ENCODE measurements at places on chromosomes 7 and 10.

DNA sequence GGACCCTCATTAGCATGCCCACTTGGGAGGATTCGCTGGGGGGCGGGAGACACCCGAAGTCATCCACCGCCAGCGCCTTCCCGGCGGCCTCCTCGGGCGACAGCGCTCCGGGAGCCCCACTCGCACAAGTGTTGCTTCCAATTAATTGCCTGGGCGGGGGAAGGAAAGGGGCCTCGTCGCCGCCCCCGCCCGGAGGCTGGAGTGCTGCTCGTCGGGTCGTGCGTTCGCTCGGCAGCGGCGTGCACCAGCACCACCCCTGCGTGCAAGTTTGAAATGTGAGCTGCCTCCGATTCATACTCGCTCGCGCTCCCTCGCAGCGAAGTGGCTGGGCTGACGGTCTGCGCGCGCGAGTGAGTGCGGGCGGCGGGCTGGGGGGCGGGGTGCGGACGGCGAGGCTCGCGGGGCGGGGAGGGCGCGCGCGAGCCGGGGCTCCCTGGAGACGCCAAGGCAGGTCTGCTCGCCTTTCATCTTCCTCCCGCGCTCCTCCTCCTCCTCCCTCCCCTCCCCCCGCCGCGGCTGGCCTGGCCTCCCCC, 104.6 kb upstream of the PPIF start:
- DNase-seq = no peak

- no peak for DNase-seq
Observed at GRCh38 chr10:34091635-34092195, 723.4 kb downstream of the PARD3 start.

DNA sequence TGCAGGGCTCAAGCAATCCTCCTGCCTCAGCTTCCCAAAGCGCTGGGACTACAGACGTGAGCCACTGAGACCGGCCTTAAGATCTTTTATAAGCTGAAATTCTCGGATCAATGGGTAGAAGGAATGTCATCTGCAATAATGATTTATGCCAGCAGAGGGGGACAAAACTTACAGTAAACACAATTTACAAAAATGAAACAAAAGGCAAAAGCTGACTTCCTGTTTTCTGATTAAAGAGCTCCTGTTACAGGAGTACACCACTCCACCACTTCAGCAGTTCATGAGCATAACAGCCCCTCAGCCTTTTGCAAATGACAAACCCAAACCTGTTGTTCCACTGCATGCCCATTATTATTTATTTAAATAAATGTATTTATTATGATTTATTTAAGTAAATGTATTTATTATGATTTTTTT, 88.5 kb upstream of the ATP6V0A4 start:
- DNase-seq = peak; percentile 51

- DNase-seq = no peak
Observed at GRCh38 chr7:154388412-154388811, 336.2 kb downstream of the DPP6 start.

GRCh38 chr7:41912426-41912825, 209.5 kb upstream of the INHBA start:
- DNase-seq = no peak

- no peak for DNase-seq
Observed at GRCh38 chr10:30017556-30017955, 41.8 kb downstream of the JCAD start.

DNA sequence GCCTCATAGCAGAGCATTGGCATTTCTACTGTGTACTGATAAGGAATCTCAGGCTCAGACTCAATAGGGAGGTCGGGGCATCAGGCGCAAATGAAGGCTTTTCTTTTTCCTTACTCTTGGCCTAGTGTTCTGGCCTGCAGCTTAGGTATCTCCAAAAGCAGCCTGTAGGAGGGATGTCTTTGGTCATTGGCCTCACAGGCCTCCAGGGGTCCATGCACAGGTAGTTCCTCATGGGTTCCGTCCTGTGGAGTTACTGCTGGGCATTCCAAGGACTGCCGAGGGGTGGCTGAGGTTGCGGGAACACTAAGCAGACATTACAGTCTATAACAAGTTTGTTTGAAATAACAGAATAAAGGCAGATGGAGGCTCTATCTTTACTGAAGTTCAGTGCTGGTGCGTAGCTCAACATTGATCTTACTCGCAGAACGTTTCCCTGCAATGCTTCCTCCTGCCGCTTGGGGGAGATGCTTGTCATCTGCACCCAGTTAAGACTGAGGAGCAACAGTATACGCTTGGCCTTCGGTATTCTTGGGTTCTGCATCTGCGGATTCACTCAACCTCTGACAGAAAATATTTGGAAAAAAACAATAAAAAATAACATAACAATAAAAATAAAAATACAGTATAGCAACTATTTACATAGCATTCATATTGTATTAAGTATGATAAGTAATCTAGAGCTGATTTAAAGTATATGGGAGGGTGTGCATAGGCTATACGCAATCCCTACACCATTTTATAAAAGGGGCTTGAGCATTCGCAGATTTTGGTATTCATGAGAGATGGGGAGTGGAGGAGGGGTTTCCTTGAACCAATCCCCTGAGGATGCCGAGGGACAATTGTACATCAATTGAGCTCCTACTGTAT, 58.9 kb downstream of the SH2D4B start:
- no peak for DNase-seq

DNA sequence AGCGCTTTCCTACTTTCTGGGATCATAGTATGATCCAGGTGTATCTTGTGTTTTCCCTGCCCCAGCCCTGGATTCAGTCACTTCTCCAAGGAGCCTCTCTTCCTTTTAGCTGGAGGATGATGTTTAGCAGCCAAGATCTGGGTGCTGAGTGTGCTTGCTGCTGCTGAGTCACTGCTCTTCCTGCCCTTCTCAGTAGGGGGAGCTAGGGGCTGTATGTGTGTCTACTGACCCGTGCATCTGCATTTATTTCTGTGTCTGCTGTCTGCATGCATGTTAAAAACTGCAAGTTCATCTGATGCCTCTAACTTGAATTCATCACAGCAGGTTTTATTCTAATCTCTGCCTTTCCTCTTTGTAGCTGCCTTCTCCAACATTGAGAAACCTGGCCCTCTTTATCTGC, 31.6 kb downstream of the MGMT start:
- DNase-seq = no peak

GRCh38 chr7:71598553-71598952, 466.6 kb downstream of the GALNT17 start:
- DNase-seq = no peak

- no peak for DNase-seq
Observed at GRCh38 chr10:59907537-59907917, 1.2 kb upstream of the CCDC6 start.

- DNase-seq = no peak
Observed at GRCh38 chr7:150373049-150373801, 4.6 kb downstream of the REPIN1 start.

DNA sequence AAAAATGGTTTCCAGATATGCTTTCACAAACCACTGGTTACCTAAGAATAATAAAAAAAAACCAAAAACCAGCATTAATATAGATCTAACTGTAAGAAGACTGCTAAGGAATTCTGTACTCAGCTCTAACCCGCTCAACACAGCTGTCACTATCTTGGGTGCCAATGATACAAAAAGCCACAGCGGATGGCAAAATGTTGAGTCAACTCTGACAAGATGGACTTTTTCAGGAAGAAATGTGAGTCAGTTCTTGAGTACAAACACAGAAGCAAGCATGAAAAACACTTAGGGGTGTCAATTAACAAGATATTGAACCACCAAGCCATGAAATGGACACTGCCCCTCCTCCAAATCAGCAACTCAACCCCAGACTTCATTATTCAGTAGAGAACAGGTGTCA, 55.0 kb downstream of the CTTNBP2 start:
- no peak for DNase-seq

GRCh38 chr7:29641651-29642050, 78.0 kb downstream of the PRR15 start:
- DNase-seq = no peak

DNA sequence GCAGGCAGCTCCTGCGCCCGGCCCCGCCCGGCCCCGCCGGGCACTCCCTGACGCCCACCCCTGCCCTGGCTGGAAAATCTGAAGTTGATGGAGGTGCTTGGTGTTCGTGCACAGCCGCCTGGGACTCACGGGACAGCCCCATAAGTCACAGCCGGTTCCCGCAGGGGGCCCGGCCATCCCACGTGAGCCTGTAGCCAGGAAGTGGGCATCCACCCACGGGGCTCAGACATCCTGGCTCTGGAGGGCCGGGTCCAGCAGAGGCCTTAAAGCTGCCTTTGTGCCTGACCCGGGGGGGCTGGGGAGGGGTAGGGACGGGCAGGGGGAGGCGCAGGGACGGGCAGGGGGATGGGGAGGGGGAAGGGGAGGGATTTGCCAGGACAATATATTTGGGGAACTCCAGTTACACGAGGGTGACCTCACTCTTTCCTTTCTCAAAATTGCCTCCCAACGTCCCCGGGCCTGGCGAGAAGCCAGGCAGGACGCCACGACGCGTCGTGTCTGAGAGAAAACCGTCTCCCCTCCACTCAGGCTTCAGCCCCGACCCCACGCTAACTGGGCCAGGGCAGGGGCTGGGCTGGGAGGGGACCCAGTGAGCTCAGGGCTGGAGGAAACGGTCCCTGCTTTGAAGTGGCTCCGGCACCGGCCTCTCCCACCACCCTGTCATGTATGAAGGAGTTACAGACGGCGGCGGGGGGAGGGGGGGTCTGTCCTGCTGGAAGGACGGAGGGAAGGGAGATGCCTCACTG, 82.1 kb upstream of the PDGFA start:
- no peak for DNase-seq

GRCh38 chr10:74058658-74059057, 60.7 kb downstream of the VCL start:
- peak; percentile 69 for DNase-seq

DNA sequence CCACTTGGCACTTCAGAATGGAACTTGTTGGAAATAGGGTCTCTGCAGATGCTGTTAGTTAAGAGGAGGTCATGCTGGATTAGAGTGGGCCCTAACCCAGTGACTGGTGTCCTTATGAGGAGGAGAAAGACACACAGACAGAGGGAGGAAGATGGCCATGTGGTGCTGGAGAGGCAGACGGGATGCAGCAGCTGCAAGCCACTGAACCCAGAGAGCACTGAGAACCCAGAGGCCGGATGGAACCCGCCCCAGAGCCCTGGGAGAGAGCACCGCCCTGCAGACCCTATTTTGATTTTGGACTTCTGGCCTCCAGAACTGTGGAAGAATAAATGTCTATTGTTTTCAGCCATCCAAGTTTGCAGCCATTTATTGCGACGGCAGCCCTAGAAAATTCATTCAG, 58.0 kb upstream of the EBF3 start:
- DNase-seq = no peak

GRCh38 chr10:47287365-47287802, 12.6 kb upstream of the GDF10 start:
- DNase-seq = no peak

DNA sequence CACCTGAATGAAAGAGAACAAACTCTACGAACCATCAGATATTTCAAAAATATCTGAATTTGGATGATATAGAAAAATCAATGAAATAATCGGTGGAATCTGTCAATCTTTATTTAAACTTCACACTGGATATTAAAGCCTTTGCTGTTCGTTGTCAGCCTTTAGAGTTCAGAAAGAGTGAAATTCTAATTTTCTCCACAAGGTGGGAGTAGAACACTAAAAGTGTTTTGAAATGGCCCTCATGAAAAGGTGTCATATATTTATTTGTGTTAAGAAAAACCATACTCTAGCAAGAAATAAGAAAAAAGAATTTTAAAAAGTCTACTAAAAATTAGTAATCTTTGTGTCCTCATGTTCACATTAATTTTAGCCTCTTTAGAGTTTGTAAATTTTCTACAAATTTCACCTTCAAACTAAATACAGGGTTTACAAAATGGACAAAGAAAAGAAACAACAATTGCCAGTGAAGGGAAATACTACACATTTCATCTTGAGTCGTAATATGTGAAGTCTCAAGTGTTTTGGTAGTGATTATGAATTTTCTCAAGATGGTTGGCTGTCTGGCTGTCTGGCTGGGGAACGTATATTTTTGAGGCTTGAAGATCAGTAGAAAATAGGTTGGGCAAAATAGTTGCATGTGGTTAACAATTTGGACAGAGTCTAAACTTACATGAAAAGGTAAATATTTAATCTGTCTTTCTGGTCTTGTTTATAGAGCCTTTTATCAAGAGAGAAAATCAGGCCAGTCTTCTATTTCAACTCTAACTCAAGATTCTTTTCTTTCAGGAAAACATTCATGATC, 43.7 kb downstream of the DNAJB9 start:
- peak; percentile 17 for DNase-seq

GRCh38 chr7:107338080-107338479, 131.8 kb upstream of the GPR22 start:
- no peak for DNase-seq

- DNase-seq = no peak
Observed at GRCh38 chr10:24790599-24790998, 66.9 kb upstream of the ARHGAP21 start.

- DNase-seq = no peak
Observed at GRCh38 chr10:70926226-70927000, 38.0 kb upstream of the PCBD1 start.

DNA sequence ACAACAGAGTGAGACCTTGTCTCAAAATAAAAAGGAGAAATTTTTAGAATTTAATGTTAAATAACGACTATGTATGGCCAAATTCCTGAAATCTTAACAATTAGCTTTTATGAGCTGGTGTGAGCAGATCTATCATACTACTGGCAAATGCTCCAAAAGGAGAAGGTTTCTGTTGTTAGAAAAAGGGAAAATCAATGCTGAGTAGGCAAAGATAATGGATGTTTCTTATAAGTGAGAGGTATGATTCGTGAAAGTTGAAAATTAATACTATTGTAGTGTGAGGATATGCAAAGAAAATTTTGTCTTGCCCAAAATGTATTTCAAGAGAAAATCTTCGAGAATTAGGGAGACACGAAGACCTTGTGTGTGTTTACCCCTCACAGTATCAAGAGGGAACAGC, 40.8 kb upstream of the CUL1 start:
- DNase-seq = no peak

GRCh38 chr7:150476285-150476684, 25.9 kb downstream of the GIMAP8 start:
- DNase-seq = no peak
